ENCODE measurements at places on chromosomes 12 and 14. TPM values are rescaled to one million over a fixed set of nuclear protein-coding genes. Genes with fewer than 3 reads are reported as not detected.

DNA sequence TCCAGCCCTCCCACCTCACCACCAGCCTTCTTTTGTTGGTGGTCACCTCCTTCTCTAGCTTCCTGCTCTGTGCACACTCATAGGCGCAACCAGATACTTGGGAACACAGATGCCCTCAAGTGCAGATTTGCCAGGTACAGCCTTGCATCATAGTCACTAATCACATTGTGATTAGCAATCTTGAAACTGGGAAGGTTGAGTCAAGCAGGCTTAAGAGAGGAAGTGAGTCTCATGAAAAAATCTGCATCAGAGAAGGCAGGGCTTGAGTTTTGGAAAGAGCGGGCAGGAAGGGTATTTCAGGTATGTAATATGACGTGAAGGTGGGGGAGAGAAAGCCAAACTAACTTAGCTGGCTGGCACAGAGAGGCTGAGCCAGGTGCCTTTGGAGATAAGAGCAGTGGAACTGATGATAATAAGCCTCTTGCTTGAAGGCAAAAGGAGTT is 2.7 kb upstream of the RABGGTA start:
- DNase-seq = no peak

GRCh38 chr14:56687123-56687522 is 107.5 kb downstream of the TMEM260 start:
- DNase-seq = no peak

GRCh38 chr14:93965287-93965821 is 11.0 kb downstream of the ASB2 start:
- no peak for DNase-seq

The NEDD1 gene
- polyA plus RNA-seq = 10.9 TPM

The TMPRSS12 gene
- not detected for polyA plus RNA-seq
